ENCODE measurements at places on chromosomes 12 and 14.

DNA sequence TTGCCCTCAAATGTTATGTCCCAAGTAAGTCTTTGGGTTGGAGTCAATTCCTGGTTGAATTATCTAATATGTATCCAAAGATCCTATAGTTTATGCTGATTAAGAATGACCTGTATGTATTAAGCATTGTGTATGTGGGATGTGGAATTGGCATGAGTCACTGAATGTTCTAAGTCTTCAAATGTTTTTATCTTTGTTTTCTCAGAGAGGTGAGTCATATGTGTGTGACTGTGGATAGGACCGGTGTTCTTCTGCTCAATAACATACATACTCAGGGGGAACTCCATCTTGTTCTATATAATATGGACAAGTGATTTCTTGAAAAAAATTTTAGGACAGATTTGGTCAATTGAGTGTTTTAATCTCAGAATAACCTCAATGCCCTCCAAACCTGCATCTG is 57.9 kb downstream of the NAV3 start:
- no peak for DNase-seq

DNA sequence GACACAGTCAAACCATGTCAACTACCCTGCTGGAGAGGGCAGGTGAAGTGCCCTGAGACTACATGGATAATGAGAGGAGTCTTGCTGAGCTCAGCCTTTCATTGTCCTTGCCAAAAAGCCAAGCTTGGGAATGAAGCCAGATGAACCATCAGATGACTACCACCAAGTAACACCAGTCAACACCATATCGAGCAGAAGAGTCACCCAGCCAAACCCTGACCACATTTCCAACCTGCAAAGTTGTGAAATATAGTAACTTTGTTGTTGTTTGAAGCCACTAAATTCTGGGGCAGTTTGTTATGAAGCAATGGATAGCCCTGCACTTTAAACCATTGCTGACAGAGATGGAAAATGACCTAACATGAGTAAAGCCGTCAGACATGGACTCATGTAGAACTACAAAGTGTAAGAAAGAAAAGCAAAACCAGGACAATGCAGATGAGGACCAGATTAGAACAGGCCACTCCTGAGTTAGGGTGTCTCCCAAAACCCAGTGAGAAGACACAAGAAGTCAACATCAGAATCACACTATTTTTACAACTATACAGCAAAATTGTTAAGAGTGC is 12.5 kb upstream of the CRADD start:
- no peak for DNase-seq

GRCh38 chr14:102826161-102826560 is 48.9 kb downstream of the TRAF3 start:
- DNase-seq: no peak

GRCh38 chr14:104150136-104151025 is 12.0 kb downstream of the KIF26A start:
- no peak for DNase-seq

DNA sequence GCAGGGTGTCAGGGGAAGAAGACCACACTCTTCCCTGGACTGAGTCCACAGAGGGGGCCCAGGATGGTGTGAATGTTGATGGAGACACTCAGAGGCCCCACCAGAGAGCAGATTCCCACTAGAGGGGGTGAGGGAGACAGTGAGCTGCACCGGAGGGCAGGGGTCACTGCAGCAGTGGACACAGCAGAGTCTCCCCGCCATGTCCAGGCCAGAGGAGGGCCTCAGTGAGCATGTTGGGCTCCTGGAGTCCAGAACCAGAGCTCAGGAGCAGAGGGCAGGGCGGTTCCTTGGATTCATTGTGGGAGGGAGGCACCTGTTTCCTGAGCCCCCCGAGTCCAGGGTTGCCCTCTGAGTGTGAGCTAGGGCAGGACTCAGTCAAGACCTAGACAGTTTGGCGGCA is 1.8 kb upstream of the KRT82 start:
- DNase-seq: no peak

DNA sequence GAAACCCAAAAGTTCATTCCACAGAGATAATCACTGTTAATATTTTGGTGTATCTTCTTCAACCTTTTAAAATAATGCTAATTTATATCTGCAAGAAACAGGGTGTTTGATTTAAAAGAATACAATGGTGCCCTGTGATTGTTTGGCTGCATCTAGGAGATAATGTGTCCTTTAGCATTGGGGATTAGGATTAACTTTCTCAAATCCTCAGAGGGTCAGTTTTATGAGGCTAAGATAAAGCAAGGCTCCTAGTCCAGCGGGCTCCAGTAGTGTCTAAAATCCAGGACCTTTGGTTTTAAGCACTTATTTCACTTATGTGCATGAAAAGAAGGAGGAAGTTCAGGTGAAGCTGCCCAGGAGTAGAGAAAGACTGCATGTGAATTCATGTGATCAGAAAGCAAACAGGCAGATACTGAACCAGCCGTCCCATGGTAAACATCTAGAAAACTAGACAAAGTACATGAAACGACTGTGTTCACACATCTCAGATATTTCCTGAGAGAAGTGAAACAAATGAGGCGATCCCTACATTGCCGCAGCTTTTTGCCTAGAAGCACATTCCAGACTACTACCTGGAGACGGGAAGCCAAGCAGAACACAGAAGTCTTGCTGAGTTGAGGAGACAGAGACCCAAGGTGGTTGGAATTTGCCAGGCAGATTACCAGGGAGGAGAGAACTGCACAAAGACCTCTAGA is 129.1 kb upstream of the MAX start:
- DNase-seq: no peak

DNA sequence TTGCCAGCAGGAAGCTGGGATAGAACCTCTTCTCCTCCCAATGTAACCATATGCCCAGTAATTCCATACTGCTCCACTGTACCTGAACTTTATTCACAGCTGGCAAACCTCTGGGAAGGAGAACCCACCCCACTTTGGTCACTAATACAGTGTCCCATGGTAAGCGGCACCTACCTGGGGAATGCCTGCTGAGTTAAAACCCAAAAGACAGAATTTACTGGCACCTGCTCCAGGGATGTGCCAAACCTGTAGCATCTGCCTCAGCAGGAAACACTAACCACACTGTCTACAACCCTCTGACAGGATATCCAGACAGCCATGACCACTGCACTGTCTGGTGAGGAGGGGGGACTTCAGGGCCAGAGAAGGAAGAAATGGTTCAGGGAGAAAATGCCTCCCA is 26.6 kb downstream of the DDX24 start:
- no peak for DNase-seq

GRCh38 chr14:53744857-53745256 is 211.8 kb downstream of the BMP4 start:
- DNase-seq: no peak

- DNase-seq: no peak
Measured at GRCh38 chr14:93212432-93212831, 5.4 kb downstream of the UBR7 start.

GRCh38 chr12:130762319-130762675 is 46.2 kb upstream of the RIMBP2 start:
- no peak for DNase-seq

GRCh38 chr14:61103541-61104339 is 122.7 kb downstream of the SLC38A6 start:
- no peak for DNase-seq

DNA sequence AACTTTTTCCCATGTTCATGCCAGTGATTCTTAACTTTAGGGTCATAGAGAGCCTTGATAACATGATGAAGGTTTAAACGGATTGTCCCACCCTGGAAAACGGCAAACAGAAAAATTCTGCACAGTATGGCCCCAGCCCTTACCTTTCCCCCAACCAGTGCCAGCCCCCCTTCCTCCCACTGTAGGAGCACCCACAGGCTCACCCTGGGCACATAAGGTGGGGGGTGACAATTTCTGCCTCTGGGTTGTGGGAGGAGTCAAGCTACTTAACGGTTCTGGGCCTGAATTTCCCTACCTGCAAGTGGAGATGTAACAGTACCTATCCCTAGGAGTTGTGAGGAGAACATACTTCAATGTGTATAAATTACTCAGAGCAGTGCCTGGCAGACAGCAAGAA is 18.0 kb downstream of the XRCC3 start:
- DNase-seq: no peak

GRCh38 chr12:105723494-105723893 is 393.0 kb downstream of the C12orf75 start:
- no peak for DNase-seq
